ENCODE measurements at places on chromosomes 3 and 15.

- DNase-seq: no peak
These were observed 381.2 kb downstream of the GBE1 start for GRCh38 chr3:81380234-81380633.

DNA sequence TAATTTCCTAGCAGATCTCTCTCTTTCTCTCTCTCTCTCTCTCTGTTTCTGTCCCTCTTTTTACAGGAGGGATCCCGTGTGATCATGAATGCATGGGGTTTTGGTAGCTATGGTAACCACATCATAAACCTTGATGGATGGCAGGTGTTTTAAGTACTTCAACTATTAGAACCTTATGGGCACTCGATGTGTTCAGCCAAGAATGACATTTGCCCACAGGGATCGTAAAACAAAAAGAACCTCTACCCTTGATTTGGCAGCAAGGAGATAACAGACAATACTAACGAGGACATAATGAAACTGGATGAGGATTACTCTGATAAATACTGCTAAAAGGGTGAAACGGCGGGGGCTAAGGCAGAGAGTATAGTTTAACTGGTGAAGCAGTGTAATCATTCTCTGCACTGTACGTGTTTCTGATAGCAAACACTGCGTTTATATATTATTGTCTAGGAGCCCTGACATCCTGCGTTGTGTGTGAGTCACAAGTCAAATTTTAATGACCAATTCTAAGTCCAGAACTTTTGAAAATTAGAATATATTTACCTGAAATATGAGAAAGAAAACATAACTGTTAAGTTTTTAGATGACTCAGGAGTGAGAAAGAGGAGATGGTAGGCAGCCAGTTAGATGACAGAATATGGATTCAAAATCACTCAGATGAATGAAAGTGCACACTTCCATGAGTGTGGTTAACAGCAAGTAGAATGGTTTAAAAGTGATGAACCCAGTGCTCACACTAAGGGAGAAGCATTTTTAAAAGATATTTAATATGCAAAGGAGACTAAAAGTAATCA lies 80.3 kb downstream of the OTOL1 start:
- DNase-seq: no peak

- no peak for DNase-seq
These were observed 31.0 kb downstream of the CEP63 start for GRCh38 chr3:134516905-134517304.

DNA sequence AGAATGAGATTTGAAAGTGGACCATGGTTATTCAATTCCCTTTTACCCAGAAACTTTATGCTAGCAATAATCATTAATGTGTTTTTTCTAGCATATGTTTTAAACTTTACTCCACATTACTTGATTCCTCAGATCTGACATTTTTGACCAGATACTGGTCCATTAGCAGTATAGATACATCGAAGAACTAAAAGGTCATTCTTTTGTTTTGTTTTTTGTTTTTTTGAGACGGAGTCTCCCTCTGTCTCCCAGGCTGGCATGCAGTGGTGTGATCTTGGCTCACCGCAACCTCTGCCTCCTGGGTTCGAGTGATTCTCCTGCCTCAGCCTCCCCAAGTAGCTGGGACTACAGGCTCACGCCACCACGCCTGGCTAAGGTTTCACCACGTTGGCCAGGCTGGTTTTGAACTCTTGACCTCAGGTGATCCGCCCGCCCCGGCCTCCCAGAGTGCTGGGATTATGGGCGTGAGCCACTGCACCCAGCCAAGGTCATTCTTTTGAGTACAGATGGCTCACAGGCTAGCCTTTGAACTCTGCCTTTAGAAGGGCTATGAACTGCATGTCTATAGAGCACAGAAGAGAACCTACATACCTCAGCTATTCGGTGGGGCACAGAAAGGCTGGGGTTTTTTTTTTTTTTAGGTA lies 28.6 kb downstream of the CHP1 start:
- no peak for DNase-seq

DNA sequence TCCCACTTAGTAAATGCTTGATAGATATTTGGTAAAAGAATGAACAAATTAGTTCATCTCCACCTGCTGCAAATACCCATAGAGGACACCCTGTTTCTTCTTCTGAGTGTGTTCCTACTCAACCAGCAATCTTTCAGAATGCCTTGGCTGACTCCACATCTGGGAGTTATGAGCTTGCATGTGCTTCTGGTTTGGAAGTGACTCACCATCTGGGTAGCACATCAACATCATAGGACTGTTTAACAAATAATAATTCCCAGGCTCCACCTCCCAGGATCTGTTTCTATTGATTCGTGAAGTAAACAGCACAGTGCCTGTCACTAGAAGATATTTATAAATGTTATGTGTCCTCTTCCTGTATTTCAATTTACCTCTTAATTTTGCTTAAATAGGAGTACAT lies 580.1 kb downstream of the ROBO2 start:
- no peak for DNase-seq

DNA sequence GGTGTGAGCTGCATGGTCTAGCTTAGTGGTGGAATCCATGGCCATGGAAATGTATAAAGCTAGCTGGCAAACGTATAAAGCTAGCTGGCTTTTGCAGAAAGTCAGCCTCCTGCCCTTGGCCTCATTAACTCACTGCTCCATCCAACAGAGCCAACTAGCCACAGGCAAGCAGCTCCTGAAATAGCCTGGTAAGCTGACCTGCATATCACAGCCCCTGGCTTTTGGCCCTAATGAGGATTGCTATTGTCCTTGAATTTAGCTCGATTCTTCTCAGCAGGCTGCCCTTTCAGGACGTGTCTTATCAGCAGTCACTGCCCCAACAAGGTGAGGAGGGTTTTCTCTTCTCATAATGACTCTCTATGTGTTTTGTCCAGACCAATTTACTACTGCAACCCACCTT lies 446.8 kb downstream of the WDR72 start:
- no peak for DNase-seq

- DNase-seq: no peak
These were observed 33.2 kb upstream of the TSPAN3 start for GRCh38 chr15:77104155-77104554.

DNA sequence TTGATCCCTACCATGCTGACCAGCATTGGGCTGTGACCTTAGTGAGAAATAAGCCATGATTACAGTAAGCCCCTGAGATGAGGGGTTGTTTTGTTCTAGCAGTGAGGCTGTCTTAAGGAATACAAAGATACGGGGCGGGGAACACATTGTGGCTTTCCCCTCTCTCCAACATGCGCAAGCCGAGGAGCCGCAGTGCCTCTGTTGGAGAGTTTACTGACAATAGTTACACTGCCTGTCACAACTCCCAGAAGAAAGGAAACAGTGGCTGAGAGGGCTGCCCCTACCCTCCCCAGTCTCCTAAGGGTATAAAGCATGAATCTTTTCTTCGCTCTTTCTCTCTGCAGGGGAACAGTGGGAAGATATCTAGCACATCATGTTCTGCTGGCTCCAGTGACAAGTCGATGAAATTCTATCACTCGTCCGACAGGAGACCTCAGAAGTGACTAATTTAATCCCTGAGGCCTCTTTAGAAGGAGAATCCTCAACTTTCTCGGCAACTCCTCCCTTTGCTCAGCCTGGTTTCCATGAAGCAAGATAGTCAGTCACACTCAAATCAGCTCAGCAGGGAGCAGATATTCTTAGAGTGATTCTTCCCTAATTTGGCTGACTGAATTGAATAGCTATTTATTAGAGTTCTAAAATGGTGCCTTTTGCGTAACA lies 409.0 kb upstream of the PROK2 start:
- DNase-seq: no peak

DNA sequence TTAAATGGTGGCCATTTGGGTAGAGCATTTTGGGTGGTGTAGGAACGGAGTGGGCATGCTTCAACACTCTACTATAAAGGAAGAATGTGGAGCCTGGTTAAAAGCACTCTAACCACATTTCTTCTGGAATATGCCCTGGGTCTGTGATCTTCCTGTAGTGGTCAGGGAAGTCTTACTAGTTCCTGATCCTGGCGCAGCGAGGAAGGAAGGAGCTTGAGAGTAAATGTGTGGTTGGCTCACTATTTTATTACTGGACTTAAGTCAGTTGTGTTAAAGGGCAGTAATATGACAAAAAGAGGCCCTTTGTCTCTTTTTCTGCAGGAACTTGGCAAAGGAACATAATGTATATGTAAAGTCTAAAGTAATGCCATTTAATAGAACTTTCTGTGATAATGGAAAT lies 197.6 kb upstream of the ZPLD1 start:
- DNase-seq: no peak

GRCh38 chr3:144663456-144664436 lies 692.1 kb downstream of the DIPK2A start:
- DNase-seq: no peak

GRCh38 chr15:33813891-33814290 lies 154.4 kb upstream of the CHRM5 start:
- no peak for DNase-seq

DNA sequence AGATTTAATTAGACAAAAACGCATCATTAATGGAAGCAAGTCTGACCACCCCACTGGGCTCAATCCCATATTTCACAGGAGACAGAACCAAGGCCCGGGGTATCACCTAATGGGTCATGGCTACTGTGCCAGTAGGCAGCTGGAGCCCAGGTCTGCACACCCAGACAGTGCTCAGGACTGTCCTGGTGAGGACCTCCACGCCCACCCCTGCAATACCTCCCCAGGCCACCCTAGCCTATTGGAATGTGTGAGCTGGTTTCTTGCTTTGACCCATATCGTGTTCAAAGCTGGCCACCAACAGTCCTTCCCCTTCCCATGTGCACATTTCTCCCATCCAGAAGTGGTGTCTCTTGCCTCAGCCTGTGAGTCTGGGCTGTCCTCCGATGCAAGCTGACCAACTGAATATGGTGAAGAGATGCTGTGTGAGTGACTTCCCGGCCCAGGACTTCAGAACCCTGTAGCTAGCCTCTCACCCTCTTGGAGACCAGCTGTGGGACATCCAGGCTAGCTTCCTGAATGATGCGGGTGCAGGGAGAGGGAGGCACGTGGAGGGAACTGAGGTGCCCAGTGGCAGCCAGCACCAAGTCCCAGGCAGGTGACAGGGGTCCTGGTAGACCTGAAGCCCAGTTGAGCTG lies 19.1 kb downstream of the SLC6A20 start:
- DNase-seq: no peak

DNA sequence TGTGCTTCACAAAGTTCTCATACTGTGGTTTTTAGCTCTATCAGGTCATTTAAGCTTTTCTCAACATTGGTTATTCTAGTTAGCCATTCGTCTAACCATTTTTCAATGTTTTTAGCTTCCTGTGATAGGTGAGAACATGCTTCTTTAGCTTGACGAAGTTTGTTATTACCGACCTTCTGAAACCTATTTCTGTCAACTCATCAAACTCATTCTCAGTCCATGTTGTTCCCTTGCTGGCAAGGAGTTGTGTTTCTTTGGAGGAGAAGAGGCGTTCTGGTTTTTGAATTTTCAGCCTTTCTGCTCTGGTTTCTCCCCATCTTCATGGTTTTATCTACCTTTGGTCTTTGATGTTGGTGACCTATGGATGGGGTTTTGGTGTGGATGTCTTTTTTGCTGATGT lies 120.9 kb downstream of the NFKBIZ start:
- DNase-seq: no peak

DNA sequence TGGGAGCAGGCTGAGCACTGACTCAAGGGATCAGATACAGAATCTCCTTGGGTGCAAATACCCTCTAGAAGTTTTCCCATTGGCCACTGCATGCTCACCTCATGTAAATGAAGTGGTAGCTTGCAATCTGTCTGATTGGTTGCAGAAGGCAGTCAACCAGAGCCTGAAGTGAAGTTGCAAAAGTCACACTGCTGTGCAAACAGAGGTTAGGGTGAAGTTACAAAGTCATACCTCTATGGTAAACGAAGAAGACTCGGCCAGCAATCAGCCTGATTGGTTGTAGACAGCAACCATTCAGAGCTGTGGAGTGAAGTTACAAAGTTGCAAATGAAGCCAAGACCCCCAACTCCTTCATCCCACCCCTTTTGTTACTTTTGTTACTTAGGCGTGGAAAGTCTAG lies 27.1 kb downstream of the STARD9 start:
- no peak for DNase-seq

- DNase-seq: no peak
These were observed 24.6 kb upstream of the SLC6A6 start for GRCh38 chr3:14377838-14378169.

- DNase-seq: no peak
These were observed 269.9 kb upstream of the UBE2E2 start for GRCh38 chr3:22933051-22933840.

DNA sequence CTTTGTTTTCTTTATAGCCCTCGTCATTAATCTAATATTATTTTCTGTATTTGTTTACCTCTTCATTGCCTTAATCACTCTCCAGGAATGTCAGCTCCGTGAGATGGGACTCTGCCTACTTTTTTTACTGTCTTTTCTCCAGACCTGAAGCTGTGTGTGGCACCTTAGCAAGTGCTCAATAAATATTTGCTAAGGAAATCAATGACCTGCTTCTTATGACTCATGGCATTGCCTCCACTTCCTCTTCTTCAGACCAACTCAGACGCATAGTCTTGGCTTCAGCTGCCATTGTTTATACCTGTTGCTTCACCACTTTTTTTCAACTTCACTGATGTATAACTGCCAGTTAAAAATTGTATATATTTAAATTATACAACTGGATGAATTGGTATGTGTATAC lies 218.5 kb upstream of the CMC1 start:
- no peak for DNase-seq

- no peak for DNase-seq
These were observed 327.5 kb downstream of the ARPP21 start for GRCh38 chr3:35966629-35967464.
